KG1 (cell line): ENCODE measurements at places on chromosomes 16 and 17.

- DNase-seq: no peak
These were observed 2.9 kb upstream of the MYO1C start for GRCh38 chr17:1495265-1495989.

- DNase-seq: peak; percentile 39
These were observed 34.4 kb downstream of the CMIP start for GRCh38 chr16:81478876-81479511.

DNA sequence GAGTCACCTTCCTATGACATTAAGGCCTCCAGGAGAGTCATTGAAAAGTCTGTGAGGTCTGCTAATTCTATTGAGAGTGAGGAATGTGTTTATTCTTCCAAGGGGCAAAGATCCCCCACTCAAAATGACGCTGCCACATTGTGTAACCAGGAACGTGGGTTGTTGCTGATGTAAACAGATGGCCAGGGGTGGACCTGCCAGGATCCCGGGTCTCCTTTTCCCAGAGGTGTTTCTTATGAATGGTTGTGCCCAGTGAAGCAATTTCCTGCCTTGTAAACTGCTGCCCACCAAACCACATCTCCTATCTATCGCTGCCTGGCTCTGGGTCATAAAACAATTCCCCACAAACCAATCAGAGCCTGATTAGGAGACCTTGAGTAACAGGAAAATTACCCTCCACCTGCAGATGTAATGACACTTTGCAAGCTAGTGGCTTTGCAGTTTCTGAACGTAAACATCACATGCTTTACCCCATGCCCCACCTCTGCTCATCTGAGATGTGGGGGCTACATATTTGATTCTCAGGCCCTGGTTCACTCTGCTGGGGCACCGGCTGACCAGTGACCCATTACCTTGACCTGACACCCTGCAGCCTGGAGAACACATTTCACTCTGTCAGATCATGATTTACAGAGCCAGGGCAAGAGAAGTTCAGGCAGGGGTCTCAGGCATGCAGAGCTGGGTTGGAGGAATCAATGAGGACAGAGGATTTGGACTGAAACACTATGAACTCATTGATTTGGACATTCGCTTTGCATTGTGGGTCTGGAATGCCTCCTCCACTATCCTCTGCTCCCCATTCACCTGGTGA, 33.1 kb upstream of the DDX52 start:
- no peak for DNase-seq

GRCh38 chr16:87757841-87758426, 7.9 kb downstream of the KLHDC4 start:
- no peak for DNase-seq

GRCh38 chr16:4264546-4264945, 8.3 kb downstream of the TFAP4 start:
- no peak for DNase-seq

DNA sequence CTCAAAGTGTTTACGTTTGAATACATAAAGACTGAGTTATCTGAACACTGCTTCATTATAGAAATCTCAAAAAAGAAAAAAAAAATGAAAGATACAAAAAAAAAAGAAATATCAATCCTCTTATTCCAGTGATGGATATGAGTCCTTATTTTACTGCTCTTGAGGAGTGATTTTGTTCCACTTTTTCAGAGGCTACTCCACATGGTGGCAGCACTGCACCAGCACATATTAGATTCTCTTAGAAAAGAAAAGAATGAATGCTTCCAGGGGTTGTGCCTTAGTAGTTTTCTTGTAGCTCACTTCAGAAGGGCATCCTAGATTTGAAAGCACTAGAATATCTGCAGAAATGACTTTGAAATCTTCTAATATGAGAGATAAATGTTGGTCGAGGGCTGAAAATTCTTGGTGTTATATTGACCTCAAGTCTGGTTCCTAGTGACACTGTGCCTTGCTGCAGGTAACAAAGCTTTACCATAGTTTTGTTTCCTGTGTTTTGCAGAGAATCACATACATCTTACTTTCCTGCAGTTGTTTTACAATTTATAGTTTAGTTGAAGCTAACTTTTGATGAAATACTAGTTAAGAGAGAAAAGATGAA, 25.9 kb downstream of the AP2B1 start:
- DNase-seq: peak; percentile 39

DNA sequence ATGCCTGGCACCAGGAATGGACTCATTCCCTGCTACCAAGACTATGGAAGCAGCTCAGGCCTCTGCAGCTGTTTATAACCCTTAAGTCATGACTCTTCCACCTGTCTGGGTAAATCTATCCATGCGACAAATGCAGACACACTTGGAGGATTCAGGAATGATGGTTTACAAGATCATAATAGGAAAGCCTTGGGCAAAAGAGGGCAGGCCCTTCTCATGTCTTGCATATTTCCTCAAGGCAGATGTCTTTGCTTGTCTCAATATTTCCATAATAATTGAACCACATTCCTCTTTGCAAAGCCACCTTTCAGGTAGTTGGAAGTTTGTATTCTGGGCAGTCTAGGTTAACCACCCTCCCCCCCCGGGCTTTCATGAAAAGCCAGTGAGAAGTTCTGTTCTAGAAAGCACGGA, 884 bp upstream of the JPT1 start:
- no peak for DNase-seq

DNA sequence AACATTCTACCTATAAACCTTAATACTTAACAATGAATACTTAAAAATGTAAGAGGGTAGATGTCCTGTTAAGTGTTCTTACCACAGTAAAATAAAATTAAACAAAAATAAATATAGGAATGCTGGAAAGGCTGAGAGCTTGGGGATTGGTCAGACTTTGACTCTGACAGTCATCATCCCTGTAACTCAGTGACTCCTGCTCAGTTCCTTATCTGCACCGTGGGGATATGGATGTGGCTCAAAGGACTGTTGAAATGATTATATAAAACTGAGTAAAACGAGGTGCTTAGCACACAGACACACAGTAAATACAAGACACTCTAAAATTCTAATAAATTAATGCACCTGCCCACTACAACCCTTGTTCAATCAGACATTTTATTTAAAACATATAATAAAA, 338.6 kb downstream of the TMEM114 start:
- DNase-seq: no peak

- DNase-seq: no peak
These were observed 18.0 kb downstream of the CD7 start for GRCh38 chr17:82299452-82299851.

DNA sequence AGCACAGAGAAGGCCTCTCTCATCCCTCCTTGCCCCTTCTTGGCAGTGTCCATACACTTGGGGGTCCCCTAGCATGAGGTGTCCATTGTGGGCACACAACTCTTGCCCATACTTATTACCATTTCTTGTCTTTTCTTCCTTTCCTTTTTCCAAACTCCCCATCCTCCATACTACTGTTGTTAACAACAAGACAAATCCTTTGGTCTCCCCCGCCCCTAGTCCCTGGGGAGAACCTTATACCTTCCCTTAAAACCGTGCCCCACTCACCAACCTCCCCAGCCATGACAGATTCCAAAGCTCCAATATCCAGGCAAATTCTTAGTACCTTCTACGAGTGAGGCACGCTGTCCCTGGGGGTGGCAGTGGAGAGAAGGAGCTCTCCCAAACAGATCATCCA, 82.9 kb downstream of the GAS7 start:
- no peak for DNase-seq

GRCh38 chr17:36602924-36603384, 1.6 kb downstream of the MRM1 start:
- peak; percentile 55 for DNase-seq

- DNase-seq: no peak
These were observed 19.2 kb downstream of the SDK2 start for GRCh38 chr17:73625006-73625405.

GRCh38 chr16:8928467-8928957, 35.2 kb downstream of the USP7 start:
- no peak for DNase-seq

DNA sequence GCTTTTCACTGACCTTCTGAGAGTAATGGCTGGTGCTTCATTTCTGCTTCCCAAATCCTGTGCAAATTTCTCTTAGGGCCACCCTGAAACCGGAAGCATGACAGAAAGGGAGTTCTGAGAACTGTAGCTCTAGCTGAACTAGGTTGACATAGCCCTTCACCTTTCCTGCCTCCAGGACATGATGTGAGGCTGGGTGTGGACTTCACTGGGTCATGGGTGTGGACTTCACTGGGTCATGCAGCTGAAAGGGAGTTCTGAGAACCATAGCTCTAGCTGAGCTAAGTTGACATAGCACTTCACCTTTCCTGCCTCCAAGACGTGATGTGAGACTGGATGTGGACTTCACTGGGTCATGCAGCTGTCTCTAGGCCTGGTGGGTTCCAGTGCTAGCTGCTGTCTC, 54.3 kb upstream of the NLRP1 start:
- no peak for DNase-seq

GRCh38 chr16:84656649-84657048, 8.3 kb downstream of the KLHL36 start:
- no peak for DNase-seq

DNA sequence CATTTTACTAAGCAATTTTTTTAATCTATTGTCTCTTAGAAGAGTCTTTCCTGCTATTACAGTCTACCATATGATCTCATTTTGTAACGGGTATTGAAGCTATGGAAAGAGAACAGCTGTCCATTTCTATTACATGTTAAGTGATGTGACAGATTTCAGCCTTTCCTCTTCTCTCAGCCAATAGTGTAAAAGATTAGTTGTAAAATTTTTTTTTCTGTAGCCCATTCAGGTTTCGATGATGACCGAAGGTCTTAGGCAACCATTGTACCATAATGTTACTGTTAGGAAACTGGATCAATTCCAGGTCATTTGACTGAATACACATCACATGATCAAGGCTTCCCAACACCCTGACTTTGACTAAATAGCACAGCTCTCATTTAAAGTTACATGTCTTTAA, 147.6 kb upstream of the HLF start:
- no peak for DNase-seq

- no peak for DNase-seq
These were observed 11.5 kb downstream of the CLUH start for GRCh38 chr17:2700030-2700490.

GRCh38 chr16:80682421-80683070, 121.9 kb downstream of the CDYL2 start:
- DNase-seq: no peak

DNA sequence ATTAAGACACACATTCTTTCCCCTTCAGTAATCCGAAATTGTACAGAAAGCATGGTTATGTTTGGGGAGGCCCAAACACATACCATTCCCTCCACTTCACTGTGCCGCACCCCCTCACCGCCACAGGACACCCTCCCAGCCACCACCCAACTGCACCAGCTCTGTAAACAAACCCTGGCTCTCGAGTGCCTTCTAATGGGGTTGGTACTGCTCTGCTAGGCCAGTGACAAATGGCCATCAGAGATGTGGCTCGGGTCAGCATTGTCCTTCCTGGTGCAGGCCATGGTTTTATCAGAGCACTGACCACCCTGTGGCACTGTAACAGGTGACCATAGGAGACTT, 24.0 kb upstream of the SREBF1 start:
- no peak for DNase-seq

- DNase-seq: no peak
These were observed 187.6 kb downstream of the MYO1D start for GRCh38 chr17:32689348-32689747.

GRCh38 chr16:86470964-86471363, 39.4 kb upstream of the FOXF1 start:
- no peak for DNase-seq

- DNase-seq: no peak
These were observed 86.6 kb downstream of the SNX11 start for GRCh38 chr17:48194097-48194550.

GRCh38 chr17:13413001-13413400, 188.7 kb downstream of the HS3ST3A1 start:
- DNase-seq: no peak

GRCh38 chr17:50594128-50594823, 33.8 kb downstream of the CACNA1G start:
- no peak for DNase-seq

DNA sequence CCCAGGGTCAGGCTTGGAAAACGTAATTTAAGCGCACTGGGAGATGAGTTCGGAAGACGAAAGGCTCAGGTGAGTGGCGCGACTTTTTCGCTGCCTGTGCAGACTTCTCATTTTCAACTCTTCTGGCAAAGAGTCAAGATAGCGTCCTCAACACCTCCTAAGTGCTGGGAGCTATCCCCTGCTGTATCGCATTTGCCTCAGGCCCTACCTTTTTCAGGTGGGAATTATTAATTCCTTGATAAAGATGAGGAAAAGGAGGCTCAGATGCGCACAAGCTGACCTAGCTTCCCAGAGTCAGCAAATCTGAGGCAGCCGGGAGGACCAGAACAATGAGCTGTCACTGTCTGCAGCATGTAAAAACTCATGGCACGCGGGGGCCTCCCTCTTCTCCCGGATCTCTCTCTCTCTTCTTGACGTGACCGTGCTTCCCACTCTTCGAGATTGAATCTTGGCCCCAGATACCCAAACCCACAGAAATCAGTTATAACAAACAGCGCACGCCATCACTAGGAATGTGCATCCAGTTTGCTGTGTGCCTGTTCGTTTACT, 512 bp upstream of the ADAMTS18 start:
- DNase-seq: no peak

- no peak for DNase-seq
These were observed 99.5 kb upstream of the KCNJ18 start for GRCh38 chr17:21592774-21593173.

GRCh38 chr16:58862334-58863021, 128.4 kb upstream of the GOT2 start:
- no peak for DNase-seq

- DNase-seq: no peak
These were observed 29.3 kb upstream of the SMIM36 start for GRCh38 chr17:55540414-55541091.

- no peak for DNase-seq
These were observed 16.8 kb upstream of the TRPV2 start for GRCh38 chr17:16398270-16399267.

DNA sequence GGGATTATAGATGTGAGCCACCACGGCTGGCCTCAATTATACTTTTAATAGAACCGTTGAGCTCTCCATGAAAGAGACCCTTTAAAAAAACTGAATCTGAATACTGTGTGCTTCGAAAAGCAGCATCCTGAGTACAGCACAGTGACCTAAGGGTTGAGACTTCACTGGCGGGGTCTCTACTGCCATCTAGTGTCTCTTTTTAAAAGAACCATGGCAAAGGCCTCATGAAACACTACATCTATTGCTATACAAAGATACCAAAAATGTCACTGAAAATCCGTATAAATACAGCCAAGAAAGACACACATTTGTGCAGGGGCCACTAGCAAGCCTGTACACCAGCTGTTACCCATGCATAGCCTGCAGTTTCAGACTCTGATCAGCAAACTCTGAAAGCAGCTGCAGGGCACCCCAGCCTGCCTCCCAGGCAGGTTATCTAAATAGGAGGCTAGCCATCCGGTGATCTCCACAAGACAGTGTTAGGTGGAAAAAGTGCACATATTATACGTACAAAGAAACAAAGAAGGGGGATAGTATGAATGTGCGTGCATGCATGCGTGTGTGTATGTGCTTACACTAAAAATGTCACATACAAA, 35.3 kb downstream of the NPLOC4 start:
- DNase-seq: no peak

GRCh38 chr16:30527635-30528178, 1.3 kb upstream of the ZNF768 start:
- peak; percentile 81 for DNase-seq

- no peak for DNase-seq
These were observed 71.3 kb downstream of the SMG6 start for GRCh38 chr17:2232244-2232638.
